ENCODE measurements at places on chromosomes 3 and 15. TPM values are rescaled to one million over a fixed set of nuclear protein-coding genes. Genes with fewer than 3 reads are reported as not detected.

HTR3C gene
- not detected for total RNA-seq

ACAD9 gene
- total RNA-seq = 38.5 TPM

EPHA3 gene
- total RNA-seq = 0.04 TPM

SPTBN5 gene
- 1.4 TPM for total RNA-seq

KNL1 gene
- 32.8 TPM for total RNA-seq

CNTN6 gene
- not detected for total RNA-seq

SAMD7 gene
- total RNA-seq = not detected

PAQR5 gene
- total RNA-seq = 0.07 TPM

PARP15 gene
- total RNA-seq = 0.35 TPM

CPN2 gene
- total RNA-seq = not detected

GPR62 gene
- total RNA-seq = not detected

MUSTN1 gene
- total RNA-seq = 0.65 TPM

DNASE1L3 gene
- not detected for total RNA-seq

BCHE gene
- 3.7 TPM for total RNA-seq

ARPP21 gene
- total RNA-seq = not detected

ZPLD1 gene
- total RNA-seq = 0.46 TPM

MAP1A gene
- 0.24 TPM for total RNA-seq

SEC22C gene
- 59.8 TPM for total RNA-seq

GUCA1C gene
- total RNA-seq = not detected

RTP3 gene
- total RNA-seq = not detected

XCR1 gene
- total RNA-seq = not detected

HYPK gene
- total RNA-seq = 5.4 TPM

EPHB3 gene
- 10.8 TPM for total RNA-seq

CHST2 gene
- 5.4 TPM for total RNA-seq

CTXN2 gene
- not detected for total RNA-seq

LXN gene
- 7.8 TPM for total RNA-seq

SH3GL3 gene
- total RNA-seq = 0.20 TPM

CHRM5 gene
- not detected for total RNA-seq

CCDC39 gene
- total RNA-seq = not detected

DZIP3 gene
- 4.1 TPM for total RNA-seq

RETNLB gene
- total RNA-seq = not detected

REC114 gene
- not detected for total RNA-seq

VPS39 gene
- total RNA-seq = 26.5 TPM

MKRN3 gene
- total RNA-seq = 0.28 TPM

ENTPD3 gene
- 2.4 TPM for total RNA-seq

RARRES1 gene
- not detected for total RNA-seq

CHST13 gene
- total RNA-seq = not detected

CPLX3 gene
- not detected for total RNA-seq

SCAANT1 gene
- total RNA-seq = not detected

SLC25A38 gene
- 29.8 TPM for total RNA-seq

LMAN1L gene
- total RNA-seq = not detected

MTHFS gene
- total RNA-seq = 23.1 TPM

FBLN2 gene
- total RNA-seq = 4.0 TPM

LTF gene
- not detected for total RNA-seq

UNC13C gene
- not detected for total RNA-seq

IL20RB gene
- 118 TPM for total RNA-seq

OR5K2 gene
- not detected for total RNA-seq

CCDC33 gene
- total RNA-seq = not detected

SCN11A gene
- not detected for total RNA-seq

TRIP4 gene
- total RNA-seq = 22.6 TPM

NRG4 gene
- total RNA-seq = not detected

SPESP1 gene
- total RNA-seq = 6.2 TPM

LRRIQ4 gene
- 0.04 TPM for total RNA-seq

Data from foreskin keratinocyte (primary cell).